Activated CD8-positive, alpha-beta memory T cell treated with anti-CD3 and anti-CD28 coated beads for 1 hour (primary cell): ENCODE measurements at places on chromosomes 3 and 15.

GRCh38 chr15:37135225-37135624 lies 34.9 kb upstream of the MEIS2 start:
- no peak for DNase-seq

DNA sequence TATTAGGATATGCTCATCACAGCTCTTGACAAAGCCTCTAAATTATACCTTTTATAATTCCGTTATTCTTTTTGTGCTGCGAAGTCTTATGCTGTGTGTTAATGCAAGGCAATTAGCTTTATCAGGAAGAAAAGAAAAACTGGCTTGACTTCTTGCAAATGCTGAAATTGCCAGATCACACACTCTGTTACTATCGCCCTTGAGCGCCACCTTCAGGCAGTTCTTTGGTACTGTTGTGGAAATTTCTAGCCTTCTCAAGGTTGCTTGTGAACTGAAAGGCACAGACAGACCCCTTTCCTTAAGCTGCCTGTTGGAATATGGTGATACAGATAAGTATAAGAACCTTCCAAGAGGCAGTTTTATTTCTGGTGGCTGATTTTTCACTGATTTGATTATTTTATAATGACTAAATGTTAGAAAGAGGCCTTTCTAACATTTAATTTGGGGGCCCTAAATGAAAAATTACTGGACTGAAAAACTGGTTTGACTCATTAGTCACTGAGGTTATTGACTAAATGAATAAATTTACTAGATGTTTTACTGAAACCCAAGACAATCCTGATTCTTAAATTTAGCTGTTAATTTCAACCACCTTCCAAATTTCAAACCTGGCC lies 126.2 kb upstream of the RASGRP1 start:
- peak; percentile 51 for DNase-seq

DNA sequence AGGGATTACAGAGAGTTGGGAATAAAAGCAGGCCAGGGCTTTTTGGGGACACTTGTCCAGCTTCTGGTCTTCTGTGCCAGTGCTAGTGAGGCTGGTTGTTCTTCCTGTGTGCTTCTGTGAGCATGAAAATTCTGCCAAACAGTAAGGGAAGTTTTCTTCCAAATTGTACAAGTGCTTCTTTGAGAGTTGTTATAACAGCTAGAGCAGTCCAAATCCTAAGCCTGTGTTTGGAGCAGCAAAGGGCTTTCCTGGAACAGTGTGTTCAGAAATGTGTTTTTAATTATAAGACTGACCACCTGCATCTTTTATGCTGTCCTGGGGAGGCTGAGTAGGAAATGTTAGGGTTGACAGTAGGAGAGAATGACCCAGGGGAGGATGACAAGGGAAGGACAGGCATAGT lies 223.0 kb upstream of the P2RY1 start:
- DNase-seq, result no peak

DNA sequence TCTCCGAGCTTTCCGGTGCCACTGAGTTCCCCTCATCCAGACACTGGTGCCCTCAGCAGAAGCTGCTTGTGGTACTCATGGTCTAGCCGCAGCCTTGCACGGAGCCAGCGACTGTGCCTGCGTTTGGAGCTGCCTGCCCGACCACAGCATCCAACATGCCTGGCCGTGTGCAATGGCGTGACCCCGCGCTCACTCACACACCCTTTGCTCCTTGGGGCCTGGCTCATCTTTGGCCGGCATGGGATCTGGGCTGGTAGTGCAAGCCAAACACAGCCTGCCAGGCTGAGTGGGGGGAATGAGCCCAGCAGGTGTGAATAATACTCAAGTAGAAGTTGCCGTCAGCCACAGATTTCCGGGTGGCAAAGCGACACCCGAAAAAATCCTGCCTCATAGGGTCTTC lies 1178.7 kb upstream of the GBE1 start:
- DNase-seq, result no peak

DNA sequence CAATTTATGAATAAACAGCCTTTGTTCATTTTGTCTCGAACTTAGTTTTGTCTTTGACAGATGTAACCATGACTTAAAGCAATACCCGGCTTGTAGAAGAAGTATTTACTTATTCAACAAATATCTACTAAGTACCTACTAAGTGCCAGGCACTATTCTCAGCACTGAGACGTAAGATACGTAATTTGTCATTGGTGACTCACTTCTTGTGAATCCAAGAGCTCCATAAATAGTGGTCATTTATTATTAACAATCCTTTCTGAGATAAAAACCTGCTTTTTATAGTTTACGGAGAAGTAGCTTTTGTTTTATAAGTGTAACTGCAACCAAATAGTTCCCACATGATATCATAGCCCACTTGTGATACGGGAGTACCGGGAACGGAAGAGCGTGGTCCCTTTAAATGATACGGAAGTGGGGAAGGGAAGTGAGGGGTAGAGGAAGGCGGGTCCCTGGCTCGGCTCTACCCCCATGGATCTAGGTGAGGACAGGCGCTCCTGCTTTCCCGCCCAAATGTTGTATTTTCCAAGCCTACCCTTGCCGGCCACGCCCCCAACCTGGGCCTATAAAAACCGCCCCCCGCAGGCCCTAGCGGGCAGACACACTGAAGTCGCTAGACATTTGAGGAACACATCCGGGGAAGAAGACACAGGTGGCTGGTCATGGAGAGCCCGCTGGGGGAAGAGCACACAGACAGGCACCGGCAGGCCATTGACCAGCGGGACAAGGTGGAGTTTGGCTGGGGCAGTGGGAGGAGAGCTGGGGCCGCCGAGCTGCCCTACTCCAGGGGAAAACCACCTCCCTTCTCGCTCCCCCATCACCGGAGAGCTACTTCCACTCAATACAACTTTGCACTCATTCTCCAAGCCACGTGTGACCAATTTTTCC lies at the start of gene SAMMSON:
TSS of gene SAMMSON (plus strand) at position 594 of the 888 bp plus-strand sequence.
- no peak for DNase-seq

- no peak for DNase-seq
Measured at GRCh38 chr15:47582233-47582632, 135.1 kb upstream of the SEMA6D start.

DNA sequence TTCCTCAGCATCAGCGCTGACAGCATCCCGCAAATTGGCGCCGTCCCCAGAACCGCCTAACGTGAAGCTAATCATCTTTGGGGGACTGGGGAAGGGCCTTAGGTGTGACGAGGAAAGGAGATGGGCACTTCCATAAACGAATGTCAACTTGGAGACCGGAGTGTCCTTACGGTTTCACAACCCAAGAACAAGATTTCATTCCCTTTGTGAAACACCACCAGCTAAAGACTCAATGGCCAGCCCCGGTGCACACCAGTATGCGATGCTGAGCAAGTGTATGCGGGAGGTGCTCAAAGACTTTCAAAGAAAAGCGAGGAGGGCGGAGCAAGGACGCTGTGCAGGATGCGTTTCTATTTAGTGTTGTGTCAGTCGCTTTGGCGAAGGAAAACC lies 759 bp upstream of the TTBK2 start:
- no peak for DNase-seq

- no peak for DNase-seq
Measured at GRCh38 chr3:16388850-16389441, 123.9 kb downstream of the OXNAD1 start.

GRCh38 chr15:73826711-73827251 lies 46.6 kb upstream of the TBC1D21 start:
- DNase-seq, result no peak

DNA sequence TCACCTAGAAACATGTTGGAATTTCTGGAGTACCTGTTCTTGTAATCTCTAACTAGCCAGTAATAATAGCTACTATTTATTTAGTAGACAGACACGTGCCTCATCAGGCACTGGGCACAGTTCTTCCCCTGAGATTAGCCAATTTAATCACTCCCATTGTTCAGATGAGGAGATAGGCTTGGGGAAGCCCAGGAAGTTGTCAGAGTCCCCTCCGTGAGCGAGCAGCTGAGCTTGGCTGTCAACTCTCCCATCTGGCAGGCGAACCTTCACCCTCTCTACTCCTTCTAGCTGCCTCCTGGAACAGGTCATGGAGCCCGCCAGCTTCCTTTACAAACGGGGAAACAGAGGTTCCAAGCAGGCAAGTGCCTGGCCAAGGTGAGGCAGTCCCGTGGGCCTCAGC lies 31.1 kb upstream of the FGD5 start:
- DNase-seq, result no peak

- DNase-seq, result no peak
Measured at GRCh38 chr3:150128126-150128525, 157.4 kb upstream of the PFN2 start.

GRCh38 chr15:51524376-51524775 lies 98.2 kb downstream of the DMXL2 start:
- DNase-seq, result no peak

DNA sequence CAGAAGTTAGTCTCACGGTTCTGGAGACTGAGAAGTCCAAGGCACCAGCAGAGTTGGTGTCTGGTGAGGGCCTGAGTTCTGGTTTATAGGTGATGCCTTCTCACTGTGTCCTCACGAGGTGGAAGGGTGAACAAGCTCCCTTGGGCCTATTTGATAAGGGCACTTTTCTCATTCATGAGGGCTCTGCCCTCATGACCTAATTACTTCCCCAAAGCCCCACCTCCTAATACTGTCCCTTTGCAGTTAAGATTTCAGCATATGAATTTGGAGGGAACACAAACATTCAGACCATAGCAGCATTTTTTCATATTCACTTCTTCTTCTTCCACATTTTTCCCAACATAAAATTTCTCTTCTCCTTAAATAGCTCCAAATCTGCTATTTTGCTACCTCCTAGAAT lies 41.5 kb downstream of the TMEM41A start:
- DNase-seq, result no peak

DNA sequence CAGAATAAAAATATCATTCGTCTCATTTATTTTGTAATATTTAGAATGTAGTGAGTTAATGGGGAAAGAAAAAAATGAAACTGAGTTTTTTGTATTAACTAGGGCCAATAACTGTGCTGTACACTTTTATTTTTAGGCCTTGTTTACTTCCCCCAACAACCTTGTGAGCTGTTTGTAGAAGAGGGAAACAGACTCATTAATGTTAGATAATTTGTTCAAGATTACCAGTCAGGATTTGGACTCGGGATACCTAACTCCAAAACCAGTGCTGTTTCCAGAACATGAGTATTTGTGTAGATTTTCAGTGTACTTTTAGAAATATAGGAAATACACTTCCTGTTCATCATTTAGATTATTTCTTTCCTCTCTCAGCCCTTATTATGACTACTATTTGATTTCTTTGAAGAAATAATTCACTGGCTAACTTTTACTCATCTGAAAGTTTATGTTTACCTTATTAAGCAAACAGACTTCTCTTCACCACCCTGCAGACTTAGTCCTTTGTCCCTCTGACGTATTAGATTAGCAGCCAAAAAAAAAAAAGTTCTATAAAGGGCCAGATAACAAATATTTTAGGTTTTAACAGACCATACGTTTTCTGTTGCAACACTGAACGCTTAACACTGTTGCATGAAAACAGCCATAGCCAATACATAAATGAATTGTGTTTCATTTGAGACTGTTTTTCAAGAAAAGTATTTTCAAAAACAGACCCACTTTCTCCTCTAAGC lies 192.5 kb upstream of the CGNL1 start:
- DNase-seq, result no peak

GRCh38 chr15:80890341-80891005 lies 99.1 kb downstream of the MESD start:
- DNase-seq, result no peak

DNA sequence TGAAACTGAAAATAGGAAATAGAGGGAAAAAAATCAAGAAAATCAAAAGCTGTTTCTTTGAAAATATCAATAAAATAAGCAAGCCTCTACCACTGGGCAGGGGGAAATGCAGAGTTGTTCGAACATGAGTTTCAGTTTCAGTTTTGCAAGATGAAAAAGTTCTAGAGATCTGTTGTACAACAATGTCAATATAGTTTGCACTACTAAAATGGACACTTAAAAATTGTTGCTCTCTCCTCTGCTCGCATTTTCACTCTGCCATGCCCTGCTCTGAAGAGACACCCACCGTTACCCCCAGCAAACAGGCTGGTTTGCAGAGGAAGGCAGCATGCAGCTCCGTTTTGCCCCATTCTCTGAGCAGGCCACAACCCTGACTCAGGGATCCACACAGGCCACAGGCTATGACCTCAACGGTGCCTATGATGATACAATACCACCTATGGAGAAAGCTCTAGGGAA lies 64.5 kb downstream of the ZNF148 start:
- no peak for DNase-seq

DNA sequence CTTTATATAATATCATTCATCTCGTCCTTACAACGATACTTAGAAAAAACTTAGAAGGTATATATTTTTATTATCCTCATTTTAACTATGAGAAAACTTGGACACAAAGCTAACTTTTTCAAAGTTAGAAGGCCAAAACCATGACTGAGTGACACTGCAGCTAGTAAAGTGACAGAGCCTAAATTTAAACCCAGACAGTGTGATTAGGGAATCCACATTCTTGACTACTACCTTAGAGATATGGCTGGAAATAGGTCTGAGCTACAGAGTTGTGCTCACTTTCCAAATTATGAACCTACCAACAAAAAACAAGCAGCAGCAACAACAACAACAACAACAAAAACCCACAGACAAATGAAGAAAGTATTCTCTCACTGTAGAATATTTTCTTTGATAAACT lies 236.2 kb downstream of the SCAPER start:
- DNase-seq, result no peak

- DNase-seq, result no peak
Measured at GRCh38 chr3:126033051-126033745, 50.7 kb downstream of the SLC41A3 start.

DNA sequence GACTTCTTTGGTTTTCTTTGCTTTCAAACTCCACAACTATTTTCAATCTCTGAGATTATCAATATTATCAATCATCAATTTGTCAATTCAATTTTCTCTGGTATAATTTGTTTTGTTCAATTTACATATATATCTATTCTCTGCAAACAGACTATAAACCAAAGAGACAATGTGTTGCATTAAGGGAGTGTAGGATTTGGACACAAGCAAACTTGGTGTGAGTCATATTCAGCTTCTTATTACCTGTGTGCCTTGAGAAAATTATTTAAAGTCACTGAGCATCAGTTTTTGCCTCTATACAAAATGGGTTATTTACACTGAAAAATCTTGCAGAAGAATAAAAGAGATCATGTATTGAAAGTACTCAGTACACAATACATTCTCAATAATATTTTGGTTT lies 177.8 kb downstream of the NECTIN3 start:
- DNase-seq, result no peak

DNA sequence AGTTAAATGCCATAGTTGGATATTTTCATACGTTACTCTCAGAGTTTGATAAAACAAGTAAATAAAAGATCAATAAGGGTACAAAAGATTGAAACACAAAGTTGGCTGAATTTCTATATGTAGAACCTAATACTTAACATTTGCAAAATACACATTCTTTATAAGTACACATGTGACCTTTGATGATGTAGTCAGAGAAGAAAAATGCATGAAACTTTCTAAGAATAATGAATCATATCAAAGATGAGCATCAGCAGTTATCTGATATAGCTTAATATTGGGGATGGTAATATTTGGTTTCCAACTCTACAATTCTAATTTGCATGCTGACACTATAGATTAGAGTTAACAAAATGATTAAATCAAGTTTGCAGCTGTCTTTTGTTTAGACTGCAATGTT lies 188.0 kb upstream of the TGFBR2 start:
- DNase-seq, result no peak

- DNase-seq, result no peak
Measured at GRCh38 chr15:51355096-51355495, 13.6 kb downstream of the GLDN start.
